ENCODE measurements at places on chromosomes 4 and X.
A peak's percentile ranks its signal among the peaks of the same experiment; 100 is the strongest.

DNA sequence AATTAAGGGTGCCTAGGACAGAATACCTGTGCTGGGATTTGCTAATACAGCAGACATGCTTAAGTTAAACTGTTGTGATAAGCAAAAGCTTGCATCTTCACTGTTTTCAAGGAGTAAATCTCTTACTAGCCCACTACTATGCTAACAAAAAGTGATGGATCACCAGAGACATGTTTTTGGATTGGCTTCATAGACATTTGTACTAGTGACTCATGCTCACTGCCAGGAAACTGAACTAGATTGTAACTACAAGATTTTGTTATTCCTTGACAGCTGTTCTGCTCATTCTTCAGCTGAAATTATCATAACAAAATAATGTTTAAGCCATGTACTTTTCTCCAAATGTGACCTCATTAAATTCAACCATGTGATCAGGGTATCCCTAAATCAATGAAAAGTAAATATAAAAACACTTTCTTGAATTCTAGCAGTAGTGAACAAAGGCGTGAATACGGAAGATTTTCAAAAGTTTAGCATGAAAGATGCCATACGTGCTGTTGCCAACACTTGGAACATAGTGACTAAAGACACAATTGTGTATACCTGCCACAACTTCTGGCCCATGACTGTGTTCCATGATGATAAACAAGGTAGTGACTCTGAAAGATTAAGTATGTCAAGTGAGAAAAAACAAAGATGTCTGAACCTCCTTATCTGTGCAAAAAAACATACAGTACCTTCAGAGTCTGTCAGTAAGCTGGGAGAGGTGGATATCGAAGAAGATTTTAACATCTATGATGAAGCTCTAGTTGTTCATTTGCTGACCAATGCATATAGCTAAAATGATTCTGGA is 154.0 kb downstream of the BTC start:
- peak; percentile 94 for DNase-seq

- DNase-seq, result peak; percentile 89
These were observed 32.6 kb downstream of the DCK start for GRCh38 chr4:71026086-71026485.

DNA sequence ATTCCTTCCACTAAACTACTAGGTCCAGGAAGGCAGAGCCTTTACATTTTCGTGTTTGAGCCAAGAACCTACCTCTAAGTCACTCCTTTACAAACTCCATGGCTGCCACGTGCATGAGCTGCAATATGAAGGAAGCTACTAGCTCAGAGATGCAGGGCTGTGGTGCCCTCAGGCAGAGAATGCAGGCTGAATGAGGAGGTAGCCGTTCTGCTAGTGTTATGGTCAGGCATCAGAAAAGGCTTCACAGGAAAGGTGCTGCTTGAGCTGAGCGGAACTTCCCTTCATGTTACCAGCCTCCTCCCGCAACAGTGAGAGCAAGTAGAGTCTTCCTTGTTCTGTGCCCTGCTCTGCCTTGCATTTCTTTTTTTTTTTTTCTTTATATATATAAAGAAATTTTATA is 148.3 kb upstream of the PACRGL start:
- DNase-seq, result no peak

GRCh38 chr4:41213625-41214135 is 662 bp downstream of the APBB2 start:
- no peak for DNase-seq

DNA sequence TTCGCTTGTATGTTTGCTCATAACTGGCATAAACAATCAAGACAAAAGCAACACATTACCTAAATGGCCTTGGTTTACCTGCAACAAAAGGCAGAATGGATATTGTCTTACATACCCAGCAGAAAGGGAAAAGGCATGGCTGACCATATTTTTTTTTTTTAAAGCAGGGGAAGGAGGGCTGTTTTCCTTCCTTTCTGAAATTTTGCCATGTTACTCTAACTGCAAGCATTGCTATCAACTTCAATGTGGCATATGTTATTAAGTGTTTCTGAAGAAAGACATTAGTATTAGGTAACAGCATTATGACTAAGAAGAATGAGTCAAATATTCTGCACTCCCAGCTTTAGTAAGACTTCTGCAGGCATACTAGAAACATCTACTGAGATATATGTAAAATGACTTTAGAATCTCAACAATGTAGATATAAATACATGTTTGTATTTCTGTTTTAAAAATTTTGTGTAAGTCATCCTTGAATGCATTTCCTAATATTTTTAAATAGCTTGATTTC is 512.6 kb upstream of the FAM241A start:
- peak; percentile 76 for DNase-seq

DNA sequence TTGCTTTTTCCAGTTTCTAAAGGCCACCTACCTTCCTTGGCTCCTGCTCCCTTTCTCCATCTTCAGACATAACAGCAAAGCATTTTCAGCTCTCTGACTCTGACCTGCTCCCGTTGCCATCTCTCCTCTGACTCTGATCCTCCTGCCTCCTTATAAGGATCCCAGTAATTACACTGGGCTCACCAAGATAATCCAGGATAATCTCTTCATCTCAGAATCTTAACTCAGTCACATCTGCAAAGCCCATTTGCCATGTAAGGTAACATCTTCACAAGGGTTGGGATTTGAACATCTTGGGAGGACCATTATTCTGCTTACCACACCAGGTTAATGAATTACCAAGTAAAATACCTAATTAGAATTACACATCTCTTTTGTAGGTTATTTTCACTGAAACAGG is 41.3 kb upstream of the MAGED1 start:
- DNase-seq, result no peak

GRCh38 chrX:72100824-72101351 is 30.8 kb downstream of the RTL5 start:
- DNase-seq, result no peak

GRCh38 chr4:56648021-56648823 is 32.9 kb downstream of the HOPX start:
- DNase-seq, result peak; percentile 51

DNA sequence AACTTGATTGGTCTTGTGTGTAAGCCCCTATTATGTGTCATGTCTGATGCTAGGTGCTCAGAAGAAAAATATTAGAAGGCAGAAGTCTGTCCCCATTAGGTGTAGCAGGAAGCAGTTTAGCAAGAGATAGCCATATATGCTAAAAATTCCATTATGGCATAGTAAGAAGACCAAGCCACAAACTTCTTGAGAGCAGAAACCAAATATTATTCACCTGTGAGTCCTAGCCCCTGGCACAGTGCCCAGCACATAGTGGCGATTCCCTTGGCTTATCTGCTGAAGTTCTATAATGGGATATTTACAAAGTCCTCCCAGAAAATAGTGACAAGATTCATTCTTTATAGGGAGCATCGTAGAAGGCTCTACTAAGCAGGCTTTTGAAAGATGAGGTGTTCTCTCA is 174.4 kb downstream of the RAB28 start:
- DNase-seq, result no peak

- DNase-seq, result no peak
These were observed 89.4 kb downstream of the IRF2 start for GRCh38 chr4:184384810-184385557.

DNA sequence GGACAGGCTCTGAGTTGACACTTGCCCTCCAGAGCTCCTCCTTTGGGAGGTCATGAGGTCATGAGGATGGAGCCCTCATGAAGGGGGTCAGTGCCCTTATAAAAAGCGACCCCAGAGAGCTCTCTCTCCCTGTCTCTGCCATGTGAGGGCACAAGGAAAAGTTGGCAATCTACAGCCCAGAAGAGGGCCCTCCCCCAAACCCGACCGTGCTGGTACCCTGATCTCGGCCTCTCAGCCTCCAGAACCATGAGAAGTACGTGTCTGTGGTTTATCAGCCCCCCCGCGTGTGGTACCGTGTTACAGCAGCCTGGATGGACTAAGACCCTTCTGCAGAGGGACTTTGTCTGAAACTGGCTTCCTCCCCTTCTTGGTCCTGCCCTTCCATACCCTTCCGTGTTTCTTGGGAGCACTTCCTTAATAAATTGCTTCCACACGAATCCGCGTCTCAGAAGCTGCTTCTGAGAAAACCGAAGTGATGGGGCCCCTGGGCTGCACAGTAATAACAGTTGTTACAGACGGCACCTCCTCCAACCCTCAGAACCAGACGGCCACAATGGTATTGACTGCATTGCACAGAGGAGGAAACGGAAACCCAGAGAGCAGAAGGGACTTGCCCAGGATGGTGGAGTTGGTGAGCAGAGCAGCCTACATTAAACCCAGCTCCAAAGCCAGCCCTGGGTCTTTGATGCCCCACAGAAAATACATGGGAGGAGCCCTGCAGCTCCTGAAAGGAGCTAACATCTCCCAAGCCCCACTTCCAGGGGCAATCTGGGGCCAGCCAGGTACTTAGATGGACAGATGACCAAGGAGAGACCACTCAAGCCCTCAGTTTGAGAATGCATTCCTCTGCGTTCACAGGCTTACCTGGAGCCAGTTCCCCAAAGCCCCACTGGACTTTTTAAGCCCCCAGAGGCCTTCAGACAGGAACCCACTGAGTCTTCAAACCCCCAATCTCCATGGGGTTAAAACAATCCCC is 242.7 kb downstream of the BCOR start:
- DNase-seq, result no peak

GRCh38 chrX:74520291-74520690 is 94.1 kb downstream of the RLIM start:
- DNase-seq, result no peak

DNA sequence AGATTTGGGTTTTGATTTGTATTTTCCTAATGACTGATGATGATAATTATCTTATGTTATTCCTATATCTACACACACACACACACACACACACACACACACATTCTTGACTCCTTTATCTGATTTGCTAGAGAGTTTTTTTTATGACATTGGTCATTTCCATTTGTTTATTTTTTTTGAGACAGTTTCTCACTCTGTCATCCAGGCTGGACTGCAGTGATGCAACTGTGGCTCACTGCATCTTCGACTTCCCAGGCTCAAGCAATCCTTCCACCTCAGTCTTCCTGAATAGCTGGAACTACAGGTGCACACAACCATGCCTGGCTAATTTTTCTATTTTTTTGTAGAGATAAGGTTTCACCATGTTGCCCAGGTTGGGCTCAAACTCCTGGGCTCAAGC is 6.7 kb downstream of the ZNF81 start:
- DNase-seq, result no peak

GRCh38 chr4:78360466-78360865 is 191.1 kb upstream of the ANXA3 start:
- DNase-seq, result no peak

- DNase-seq, result no peak
These were observed 7.4 kb upstream of the SMS start for GRCh38 chrX:21933077-21933476.

DNA sequence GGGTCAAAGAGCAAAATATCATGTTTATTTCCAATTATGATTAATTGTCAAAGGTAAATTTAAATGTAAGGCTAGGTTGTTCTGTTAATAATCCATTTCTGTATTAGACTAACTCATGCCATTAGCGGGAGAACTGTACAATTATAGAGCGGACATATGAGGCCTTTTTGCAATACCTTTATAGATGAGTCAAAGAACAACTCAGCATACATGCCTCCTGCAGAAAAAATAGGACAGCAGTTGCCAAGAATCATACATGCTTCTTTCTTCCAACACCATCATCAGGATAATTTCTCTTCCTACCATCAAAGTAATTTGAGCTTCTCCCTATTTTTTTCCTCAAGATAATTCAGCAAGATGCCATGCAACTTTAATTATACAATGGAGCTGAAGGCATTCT is 917.8 kb downstream of the ADGRL3 start:
- DNase-seq, result no peak

- no peak for DNase-seq
These were observed 167.0 kb upstream of the CPEB2 start for GRCh38 chr4:14835288-14835687.

DNA sequence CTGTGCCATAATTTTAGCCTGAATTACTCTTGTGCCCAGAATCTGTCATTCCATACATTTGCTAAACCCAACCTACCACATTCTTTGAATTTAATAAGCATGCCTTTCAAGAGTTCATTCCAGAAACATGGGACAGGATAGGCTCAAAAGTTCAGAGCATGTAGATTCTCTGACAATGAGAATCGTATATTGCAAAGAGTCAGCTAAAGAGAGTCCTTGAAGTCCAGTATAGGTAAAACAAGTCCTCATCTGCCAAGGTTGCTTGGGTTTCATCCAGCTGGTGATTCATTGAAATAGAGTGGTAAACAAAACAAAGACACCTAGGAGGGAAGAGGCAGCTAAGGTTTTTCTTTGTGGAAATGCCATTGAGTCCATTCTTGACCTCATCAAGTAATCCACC is 249.3 kb upstream of the DIPK2B start:
- DNase-seq, result no peak

DNA sequence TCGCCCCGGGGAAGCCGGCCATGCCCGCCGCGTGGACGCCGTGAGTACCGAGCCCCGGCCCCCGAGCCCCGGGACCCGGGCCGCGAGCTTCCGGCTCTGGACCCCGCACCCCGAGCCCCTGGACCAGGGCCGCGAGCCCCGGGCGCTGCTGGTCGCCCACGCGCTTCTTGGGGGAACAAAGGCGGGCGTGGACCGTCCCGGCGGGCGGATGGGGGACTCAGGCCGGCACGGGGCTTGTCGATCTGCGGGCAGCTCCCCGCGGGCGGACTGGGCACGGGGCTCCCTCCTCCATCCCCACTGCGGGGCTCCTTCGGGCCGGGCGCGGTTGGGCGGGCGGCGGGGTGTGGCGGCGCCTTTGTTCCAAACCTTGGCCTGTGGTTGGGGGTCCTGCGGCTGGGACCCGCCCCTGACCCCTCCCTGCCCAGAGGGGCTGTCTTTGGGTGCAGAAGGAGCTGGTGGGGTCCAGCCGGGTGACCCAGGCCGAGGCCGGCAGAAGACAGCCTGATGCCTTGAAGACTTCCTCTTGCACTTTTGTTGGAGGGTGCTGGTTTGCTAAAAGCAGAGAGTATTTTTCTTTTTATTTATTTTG is 25.2 kb upstream of the ADD1 start:
- DNase-seq, result no peak

DNA sequence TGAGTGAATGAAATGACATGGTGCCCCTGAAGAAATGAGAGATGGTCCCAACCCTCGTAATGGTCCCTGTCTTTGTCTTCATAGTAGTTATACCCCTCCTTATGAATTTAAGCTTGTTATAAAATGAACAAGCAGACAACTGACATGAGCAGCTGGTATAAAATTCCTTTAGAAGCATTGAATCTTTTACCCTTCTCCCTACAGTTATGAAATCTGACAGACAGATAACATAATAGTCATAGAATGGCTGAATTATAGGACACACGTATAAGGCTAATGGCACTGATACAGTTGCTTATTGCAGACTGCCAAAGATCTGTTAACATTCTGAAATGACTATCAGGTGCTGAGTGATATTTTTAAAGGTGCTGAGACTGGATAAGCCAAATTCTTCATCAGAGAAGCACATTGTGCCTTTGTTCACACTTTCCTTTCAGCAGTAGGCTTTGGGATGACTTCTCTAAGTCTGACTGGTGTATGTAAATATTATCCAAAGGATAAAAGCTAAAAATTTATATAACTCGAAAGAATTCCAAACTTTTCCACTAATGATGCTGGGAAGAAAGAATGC is 47.4 kb upstream of the PDGFC start:
- DNase-seq, result no peak

DNA sequence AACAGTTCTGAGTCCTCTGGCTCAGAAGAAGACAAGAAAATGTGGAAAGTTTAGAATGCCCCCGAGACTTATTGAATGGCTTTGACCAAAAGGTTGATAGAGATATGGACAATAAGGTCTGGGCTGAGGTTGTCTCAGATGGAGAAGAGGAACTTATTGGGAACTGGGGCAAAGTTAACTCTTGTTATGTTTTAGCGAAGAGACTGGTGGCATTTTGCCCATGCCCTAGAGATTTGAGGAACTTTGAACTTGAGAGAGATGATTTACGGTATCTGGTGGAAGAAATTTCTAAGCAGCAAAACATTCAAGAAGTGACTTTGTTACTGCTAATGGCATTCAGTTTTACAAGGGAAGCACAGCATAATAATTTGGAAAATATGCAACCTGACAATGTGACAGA is 1549.3 kb upstream of the ADGRL3 start:
- DNase-seq, result no peak

Data from fibroblast of mammary gland (primary cell).